NCI-H460 (cell line): ENCODE measurements at places on chromosomes 6 and 20. TPM values are rescaled to one million over a fixed set of nuclear protein-coding genes. Genes with fewer than 3 reads are reported as not detected.

The ADGB gene
- not detected in 2 replicates for total RNA-seq

DNA sequence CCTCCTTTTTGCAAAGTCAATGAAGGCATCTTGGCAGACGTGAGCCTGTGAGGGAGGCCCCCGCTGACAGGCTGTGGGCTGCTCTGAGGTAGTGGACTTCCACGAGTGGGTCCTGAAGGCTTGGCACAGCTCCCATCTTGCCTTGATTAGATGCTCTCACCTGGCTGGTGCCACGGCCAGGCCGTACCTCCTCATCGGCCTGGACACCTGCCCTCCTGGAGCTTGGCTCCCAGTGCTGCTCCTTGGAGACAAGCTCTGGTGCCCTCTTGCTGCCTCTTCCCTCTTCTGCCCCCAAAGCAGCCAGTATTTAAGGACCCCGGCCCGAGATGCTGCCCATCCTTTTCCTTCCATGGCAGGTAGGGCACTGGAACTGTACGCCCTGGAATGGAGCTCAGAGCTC is 93.5 kb downstream of the ERMARD start:
- DNase-seq, result no peak

The TMEM74B gene
- 1.6 and 2.2 TPM in 2 replicates for total RNA-seq

The LY6G6D gene
- total RNA-seq, result not detected in 2 replicates

GRCh38 chr6:73832313-73832712 is 136.3 kb downstream of the CD109 start:
- no peak for DNase-seq
